CD4-positive, alpha-beta T cell treated with Interleukin-1 beta for 1 hour (primary cell): ENCODE measurements at places on chromosomes 3 and 15.
A peak's percentile ranks its signal among the peaks of the same experiment; 100 is the strongest.

- no peak for DNase-seq
These were observed 342.1 kb upstream of the GRM7 start for GRCh38 chr3:6518709-6519345.

DNA sequence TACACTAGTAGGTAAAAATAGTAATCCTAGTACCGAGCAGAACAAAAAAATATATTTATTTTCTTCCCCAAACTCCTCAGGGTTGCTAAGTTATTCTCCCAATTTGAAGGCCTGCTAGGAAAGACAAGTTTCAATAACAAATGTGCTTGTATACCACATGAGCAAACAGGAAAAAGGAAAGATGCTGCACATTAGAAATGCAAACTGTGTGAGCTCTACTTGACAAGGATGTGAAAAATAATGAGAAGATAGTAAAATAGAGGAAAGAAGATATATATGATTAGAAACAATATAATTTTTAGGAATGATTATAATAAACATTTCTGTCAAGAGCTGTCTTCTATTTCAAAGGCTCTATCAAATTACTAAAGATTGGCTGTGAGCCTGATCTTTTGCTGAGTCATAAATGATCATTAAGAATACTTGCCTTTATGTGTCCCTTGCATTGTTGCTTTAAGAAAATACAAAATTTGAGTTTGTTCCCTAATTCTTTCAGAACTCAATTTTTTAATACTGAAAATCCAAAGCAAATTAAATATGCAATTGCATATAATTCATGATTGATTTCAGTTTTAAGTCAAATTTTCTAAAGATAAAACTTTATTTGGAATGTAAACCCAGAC is 174.2 kb downstream of the NEK10 start:
- DNase-seq = no peak

DNA sequence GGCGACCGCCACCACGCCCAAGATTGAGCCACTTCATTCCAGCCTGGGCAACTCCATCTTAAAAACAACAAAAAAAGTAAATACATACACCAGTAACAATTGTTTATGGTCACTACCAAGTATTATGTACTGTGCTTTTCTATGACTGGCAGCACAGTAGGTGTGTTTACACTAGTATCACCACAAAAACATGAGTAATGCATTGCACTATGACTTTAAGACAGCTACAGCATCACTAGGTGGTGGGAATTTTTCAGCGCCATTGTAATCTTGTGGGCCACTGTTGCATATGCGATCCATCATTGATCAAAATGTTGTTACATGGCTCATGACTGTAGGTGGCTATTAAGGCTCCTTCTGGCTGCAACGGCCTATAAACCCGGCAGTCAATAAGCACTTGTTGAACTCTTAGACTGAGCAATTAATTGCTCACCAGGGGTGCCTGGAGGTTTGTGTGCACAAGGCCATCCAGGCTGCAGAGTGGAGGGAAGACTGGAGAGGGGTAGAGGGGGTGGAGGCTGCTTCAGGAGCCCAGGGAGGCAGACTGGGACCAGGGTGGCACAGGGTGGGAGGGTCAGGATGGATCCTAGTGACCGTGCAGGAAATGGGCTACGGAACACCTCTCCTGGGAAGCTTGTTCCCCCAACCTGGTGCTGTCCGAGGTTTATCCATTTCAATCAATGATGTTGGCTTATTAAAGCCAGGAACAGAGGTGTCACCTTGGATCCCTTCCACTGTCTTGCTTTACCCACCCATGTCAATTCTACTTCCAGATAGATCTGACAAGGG is 17.9 kb upstream of the COPG1 start:
- DNase-seq = no peak

DNA sequence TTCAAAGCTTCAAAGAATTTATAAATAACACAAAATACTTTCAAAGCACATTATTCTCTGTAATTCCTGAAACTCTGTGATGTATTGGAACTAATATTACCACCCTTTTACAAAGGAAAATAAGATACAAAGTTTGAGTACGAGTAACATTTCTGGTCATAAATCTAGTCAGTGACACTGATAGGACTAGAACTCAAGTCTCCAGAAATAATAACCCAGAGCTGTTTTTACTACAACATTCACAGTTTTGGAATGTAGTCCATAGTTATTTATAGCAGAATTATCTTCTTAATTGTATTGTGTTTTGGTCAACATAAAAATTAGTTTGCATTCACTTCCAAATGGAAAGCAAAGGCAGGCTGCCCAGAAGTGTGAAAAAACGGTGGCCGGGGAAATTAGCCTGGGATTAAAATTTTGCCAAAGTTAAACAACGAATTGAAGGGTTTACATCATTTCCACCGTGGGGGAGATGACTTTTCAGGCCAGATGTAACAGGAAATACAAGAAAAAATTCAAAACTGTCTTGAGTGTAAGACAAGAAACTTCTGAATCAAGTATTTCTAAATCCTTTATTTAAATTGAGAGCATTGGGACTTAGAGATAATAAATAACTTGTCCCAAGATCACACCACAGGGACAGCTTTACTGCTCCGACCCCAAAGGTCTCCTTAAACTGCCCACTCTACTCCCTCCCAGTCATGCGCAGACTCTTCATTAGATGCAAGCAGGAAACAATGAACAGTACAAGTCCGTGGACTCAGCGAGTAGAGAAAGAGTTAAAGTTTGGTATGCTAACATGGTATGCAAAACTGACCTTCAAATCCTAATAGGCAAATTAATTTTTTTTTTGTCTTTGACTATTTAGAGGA is 74.3 kb upstream of the VGLL4 start:
- DNase-seq = no peak

GRCh38 chr3:174356596-174356995 is 502.5 kb upstream of the NAALADL2 start:
- no peak for DNase-seq

DNA sequence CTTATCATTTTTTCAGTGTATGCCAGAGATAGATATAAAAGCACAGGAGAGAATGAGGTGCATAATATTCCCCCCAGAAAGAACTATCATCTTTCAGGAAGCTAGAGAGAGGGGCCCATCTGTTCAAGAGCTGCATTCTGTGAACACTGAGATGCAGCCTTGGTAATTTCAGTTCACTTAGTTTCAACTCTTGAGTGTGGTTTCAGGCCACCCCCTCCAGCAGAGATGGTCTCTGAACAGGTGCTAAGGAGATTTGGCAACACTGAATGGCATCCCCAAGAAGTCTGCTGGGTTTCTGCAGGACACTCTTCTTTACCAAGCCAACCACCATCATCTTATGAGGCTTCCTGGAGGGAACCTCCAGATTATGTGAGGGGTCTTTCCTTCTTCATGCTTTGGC is 30.4 kb upstream of the LIMD1 start:
- no peak for DNase-seq

GRCh38 chr3:193951859-193952258 is 184.1 kb upstream of the HES1 start:
- no peak for DNase-seq

- DNase-seq = no peak
These were observed 513.3 kb upstream of the CFAP20DC start for GRCh38 chr3:59563072-59563605.

- DNase-seq = no peak
These were observed 74.2 kb upstream of the ABHD17C start for GRCh38 chr15:80620931-80621330.

DNA sequence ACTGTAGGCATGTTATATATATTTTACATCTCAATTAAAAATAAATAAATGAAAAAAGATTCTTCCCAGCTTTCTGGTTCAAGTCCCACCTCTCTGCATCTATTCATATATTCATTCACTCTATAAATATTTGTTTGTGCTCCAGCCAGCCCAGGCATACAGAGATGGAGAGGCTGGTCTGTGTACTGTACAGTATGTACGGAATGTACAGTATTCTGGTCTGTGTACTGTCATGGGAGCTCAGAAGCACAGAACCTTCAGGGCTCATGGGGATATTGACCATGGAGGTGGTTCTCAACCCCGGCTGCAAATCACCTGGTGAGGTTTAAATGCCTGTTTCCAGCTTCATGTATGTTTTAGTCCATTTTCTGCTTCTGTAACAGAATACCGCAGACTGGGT is 13.8 kb downstream of the CORO2B start:
- DNase-seq = no peak

DNA sequence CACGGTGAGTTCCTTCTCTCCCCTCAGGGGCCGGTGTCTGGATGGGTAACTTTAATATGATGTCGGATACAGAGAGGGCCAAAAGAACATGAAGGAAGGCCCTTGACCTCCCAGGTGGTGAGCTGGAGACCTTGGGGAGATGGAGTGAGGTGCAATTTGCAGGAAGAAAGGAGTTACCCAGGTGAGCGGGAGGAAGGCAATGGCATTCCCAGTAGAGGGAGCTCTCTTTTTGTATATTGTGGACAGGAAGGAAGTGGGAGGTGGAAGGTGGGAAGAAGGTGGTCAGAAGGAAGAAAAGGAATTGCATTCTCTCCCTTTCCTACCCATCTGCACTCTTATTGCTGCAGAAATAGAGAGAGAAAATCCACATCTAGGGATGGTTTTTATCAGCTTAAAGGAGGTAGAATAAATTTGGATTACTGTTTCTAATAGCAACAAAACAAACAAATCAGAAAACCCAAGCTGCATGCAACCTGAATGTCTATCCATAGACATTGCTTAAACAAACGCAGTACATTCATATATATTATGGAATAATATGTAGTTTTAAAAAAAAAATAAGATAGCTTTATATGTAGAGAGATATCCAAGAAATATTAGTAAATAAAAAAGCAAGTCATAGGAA is 169.0 kb upstream of the TSC22D2 start:
- DNase-seq = no peak

GRCh38 chr3:171457607-171458061 is 2.6 kb downstream of the TNIK start:
- peak; percentile 1 for DNase-seq

- no peak for DNase-seq
These were observed 328.0 kb upstream of the PDZRN3 start for GRCh38 chr3:73952781-73953180.

DNA sequence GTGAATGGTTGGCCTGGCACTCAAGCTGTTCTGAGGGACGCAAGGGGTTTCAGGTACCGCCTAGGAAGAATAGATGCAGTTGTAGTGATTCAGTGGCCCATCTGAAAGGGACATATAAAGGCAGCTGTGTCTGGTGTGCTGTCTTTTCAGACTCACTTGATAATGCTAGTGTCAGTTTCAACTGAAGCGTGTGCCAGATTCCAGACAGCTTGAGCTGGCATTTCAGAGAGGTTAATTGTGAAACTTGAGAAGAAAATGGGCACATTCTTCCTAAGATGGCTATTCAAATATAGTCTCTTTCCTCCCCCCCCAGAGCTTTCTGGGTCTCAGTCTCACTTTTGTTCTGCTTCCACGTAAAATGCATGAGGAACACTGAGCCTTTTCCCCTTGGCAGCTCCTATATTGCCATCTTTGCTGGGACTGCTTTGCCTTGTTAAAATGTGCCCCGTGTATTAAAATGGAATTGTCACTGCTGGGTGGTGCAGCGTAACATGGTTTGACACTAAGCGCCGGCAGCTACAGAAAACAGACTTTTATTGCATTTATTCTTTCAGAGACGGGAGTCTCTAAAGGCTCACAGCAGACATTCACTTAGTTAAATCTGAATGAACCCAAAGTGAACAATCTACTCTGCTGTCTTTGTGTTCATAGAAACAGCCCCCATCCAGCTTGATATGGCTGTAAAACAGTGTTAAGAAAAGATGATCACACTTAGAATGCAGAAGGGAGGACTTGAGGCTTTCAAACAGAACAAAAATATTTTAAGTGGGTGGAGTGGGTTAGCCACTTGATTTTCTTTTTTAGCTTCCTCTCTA is 478.7 kb downstream of the RBMS3 start:
- no peak for DNase-seq

- DNase-seq = no peak
These were observed 42.3 kb downstream of the PSMD6 start for GRCh38 chr3:63980830-63981498.

DNA sequence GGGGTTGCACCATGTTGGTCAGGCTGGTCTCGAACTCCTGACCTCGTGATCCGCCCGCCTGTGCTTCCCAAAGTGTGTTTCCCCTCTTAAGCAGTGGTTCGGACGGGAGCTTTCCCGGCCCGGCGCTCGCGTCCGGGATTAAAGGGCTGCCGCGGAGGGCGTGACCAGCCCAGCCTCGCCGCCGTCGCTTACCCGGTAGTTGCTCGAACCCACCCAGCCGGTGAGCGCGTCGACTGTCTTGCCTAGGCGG is 513 bp downstream of the CLASP2 start:
- DNase-seq = no peak

- DNase-seq = no peak
These were observed 104.4 kb upstream of the CCDC54 start for GRCh38 chr3:107272885-107273284.

DNA sequence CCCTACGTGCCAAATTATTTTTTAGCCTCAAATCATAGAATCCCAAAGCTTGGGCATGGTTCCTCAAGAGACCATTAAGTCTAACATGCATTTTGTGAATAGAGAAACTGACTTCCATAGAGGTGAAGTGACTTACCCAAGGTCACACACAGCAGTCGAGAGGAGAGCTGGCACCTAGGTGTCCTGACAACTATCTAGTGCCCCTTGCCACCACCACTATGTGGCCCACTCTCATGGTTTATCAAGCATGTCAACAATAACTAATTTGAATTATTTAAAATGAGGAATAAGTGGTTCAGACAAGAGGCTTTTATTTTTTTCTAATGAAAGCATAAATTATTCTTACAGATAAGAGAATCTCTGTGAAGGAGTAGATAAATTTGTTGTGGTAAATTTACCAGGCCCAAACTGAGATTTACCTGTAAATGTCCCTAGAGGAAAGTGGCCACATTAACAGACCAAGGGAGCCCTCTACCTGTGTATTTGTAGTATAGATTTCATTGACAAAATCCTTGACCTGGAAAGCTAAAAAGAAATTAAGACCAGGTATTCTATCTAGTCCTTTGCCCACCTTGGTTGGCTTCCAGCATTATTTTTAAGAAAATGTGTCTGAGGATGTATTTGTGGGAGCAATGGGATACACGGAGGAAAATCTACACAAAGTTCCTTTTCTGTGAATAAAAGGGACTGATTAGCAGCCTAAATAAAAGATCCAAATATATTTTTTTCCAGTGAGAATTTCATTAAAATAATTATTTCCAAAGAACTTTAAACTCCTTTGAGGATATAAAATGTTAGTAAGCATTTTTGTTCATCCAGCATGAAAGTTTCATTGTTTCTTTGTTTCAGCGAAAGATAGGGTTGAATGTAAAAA is 49.1 kb downstream of the IQCH start:
- peak; percentile 57 for DNase-seq
